ENCODE measurements at places on chromosomes 13 and 19.

- no peak for DNase-seq
Observed at GRCh38 chr13:94312511-94313216, 166.8 kb downstream of the DCT start.

GRCh38 chr19:56477429-56478338 is 539 bp upstream of the ZNF667 start:
- peak; percentile 95 for DNase-seq

- DNase-seq: no peak
Observed at GRCh38 chr13:26653310-26653709, 95.8 kb downstream of the WASF3 start.

- DNase-seq: no peak
Observed at GRCh38 chr19:40672573-40673299, 17.7 kb downstream of the NUMBL start.

GRCh38 chr19:58021541-58022282 is 12.1 kb upstream of the ZSCAN1 start:
- DNase-seq: peak; percentile 90

DNA sequence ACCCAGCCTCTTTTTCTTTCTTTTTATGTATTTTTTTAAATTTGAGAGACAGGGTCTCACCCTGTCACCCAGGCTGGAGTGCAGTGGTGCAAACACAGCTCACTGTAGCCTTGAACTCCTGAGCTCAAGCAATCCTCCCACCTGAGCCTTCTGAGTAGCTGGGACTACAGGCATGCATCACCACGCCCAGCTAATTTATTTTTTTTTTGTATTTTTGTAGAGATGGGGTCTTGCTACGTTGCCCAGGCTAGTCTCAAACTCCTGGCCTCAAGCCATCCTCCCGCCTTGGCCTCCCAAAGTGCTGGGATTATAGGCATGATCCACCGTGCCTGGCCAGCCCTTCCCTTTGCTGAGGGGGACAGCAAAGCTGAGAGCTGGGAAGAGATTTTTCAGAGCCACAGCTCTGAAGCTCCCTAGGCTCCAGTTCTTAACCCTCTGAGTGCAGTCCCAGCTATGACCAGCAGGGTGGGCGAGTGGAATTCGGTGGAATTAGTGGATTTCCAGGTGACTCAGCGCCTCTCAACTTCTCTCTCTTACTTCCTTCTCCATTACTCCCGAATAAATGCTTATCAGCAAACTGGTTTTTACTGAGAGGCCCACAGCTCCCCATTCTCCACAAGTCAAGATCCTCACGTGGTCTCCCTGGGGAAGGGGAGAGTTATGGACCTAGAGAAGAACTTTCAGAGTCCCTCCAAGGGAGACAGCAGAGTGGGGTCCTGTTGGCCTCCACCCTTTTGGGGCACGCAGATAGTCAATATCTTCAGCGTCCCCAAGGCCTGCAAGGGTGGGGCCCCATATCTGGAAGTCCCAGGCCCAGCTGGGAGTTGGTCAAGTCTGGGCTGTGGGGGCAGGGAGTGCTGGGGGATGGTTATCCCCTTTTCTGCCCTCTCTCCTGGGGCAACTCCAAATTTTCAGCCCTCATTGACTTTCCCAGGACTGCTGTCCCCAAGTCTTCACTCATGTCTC is 1.2 kb downstream of the BLVRB start:
- DNase-seq: peak; percentile 86

GRCh38 chr13:25887962-25888655 is 163.7 kb downstream of the SHISA2 start:
- no peak for DNase-seq

DNA sequence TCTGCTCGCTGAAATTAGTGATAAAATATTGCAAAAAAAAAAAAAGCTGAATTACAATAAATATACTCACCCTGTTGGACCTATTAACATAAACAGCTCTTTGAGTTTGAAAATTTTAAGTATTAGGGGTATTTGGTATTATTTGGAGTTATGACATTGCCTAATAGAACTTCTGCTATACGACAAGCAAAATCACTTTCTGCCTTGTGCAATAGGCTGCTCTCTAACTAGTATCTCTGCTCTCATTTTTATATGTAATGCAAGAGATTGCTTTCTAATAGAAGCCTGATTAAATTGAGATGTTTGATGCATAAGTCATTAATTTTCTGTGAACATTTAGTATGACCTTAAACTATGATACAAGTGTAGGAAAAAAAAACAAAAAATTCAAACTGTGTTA is 5.3 kb downstream of the RGS9BP start:
- no peak for DNase-seq

- no peak for DNase-seq
Observed at GRCh38 chr19:43762814-43763213, 8.1 kb upstream of the SMG9 start.

DNA sequence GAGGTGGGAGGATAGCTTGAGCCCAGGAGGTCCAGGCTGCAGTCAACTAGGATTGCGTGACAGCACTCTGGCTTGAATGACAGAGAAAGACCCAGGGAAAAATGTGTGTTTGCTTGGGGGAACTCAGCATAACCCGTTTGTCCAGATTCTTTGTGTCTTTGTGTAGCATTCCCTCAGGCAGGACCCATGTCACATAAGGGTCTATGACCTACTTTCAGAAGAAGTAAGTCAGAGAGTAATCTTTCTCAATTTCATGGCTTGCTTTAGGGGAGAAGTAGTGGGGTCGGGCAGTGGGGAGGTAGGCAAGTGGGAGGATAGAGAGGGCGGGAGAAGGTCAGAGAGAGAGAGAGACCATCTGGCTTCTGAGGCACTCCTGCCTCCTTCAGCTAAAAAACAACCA is 11.9 kb upstream of the PSPC1 start:
- DNase-seq: peak; percentile 56

DNA sequence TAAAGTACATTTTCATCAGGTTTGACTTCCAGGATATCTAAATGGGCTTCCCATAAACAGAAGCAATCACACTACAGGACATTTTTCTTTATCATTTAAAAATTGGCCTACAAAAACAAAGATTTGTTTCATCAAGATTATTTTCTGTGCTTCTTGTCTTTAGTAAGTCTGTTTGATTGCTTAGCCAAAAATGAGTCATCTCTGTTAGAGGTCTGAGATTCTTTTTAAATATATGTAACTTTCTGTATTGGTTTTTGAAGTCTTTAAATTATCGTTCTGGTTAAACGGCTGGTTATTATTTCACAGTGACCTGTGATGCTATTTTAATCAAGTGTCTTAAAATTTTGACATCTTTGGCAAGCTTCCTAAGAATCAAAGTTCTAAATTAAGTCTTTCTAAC is 62.7 kb downstream of the SLITRK1 start:
- DNase-seq: no peak

GRCh38 chr13:38703255-38703654 is 16.4 kb downstream of the FREM2 start:
- no peak for DNase-seq

DNA sequence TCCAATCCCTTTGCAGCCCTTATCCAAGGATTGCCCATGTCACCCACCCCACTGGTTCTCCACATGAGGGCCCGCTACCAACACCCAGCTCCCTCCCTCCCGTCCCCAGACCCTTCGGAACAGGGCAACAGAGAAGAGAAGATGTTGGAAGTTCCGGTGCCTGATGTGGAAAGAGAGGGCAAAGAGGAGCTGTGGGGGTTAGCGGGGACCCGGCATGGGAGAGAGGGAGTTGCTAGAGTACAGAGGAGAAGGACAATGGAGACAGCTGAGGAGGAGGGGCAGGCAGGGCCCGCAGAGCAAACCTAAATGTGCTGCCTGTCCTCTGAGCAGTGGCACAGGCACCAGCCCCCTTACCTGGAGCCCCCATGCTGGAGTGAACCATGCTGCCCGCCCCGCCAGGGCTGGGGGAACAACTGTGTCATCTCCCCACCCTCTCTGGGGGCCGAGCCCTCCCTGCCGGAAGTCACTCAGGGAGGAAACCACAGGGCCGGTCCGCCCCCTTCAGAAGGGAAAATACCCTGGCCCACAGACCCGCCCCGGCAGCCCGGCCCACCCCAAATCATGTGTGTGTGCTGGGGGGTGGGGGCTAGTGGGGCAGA is at the start of gene POU2F2:
Gene POU2F2, minus strand, starts transcription at position 417 of the 599 bp plus-strand sequence. Its CDS starts 35 bp downstream, at position 382.
- no peak for DNase-seq

DNA sequence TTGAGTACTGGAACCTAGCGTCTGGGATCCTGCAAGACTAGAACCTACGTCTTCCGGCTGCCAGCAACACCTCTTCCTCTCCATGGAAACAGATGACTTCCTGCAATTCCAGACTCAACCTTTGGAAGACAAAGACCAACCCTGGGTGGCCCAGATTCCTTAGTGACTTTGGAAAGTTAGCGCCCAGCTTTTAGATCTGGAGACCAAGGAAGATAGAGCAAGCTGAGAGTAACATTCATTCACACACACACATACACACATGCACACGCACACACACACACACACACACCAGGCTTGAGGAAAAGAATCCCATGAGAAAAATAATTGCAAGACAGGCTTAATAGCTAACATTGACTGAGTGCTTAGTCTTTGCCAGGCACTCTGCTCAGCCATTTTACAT is 788.9 kb downstream of the UQCRFS1 start:
- DNase-seq: no peak

DNA sequence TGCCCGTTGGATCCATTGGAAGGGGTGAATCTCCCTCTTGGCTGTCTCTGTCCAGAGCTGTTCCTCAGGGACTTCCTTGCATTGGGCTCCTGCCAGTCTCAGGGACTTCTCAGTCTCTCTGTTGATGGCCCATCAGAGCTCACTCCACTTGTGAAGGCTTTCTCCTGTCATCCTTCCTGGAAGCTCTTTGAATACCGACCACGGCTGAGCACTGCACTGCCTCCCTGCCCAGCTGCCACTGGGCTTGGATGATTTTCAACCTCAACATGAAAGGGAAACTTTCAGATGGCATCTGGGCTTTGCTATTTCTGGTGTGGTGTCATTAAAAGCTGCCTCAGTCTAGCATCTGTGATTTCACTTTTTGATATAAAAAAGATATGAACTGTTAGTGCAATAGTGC is 66.1 kb upstream of the ANKRD10 start:
- no peak for DNase-seq

DNA sequence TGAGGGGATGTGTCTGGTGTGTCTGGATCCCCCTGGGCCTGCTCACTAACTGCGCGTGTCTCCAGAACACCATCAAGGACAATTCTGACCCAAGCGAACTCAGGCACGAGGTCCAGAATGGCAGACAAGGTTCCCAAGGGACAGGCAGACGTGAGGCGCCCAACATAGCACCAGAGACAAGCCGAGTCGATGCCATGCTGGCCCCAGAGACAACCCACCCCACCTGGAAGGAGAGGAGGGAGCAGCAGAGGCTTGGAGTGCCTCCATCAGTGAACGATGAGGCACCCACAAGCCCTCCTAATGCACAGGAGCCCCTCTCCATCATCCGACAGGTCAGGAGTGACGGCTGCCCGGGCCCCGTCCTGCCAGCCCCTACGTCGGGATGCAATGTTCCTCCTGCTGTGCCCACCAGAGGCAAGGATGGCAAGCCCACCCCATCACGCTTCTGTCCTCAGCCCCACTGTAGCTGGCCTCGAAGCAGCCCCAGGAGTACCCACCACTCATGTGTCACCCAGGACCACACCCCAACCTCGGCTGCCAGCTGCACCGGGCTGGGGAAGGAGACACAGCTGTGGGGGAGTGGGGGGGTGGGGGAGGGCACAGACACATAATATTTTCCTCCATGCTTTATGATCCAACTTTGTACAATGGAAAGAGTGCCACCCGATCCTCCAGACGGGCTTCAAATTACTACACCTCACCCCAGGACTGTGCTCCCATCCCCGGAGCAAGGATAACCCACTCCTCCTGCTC is 11.8 kb downstream of the AP3D1 start:
- no peak for DNase-seq

DNA sequence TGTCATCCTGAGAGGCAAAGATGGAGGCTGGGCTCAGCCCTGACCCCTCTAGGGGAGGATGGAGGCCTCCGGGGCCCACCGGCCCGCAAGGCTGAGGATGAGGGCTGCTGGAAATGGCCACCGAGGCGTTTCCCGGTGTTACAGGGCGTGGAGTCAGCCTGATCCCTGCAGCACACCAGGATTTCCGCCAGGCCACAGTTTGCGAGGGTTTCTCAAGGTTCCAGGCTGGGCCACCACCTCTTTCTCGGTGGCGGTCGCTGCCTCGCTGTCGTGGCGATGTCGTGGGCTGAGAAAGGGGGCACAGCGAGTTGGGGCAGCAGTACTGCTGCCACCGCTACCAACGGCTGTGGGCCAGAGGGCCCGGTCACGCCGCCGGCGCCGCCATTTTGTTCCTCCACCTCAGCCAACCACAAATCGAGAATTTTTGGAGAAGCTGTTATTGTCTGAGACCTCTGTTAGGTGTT is at the start of gene CSNK1A1L:
Gene CSNK1A1L, minus strand, starts transcription at position 414 of the 464 bp plus-strand sequence. Its CDS starts 408 bp downstream, at position 6.
- DNase-seq: no peak

DNA sequence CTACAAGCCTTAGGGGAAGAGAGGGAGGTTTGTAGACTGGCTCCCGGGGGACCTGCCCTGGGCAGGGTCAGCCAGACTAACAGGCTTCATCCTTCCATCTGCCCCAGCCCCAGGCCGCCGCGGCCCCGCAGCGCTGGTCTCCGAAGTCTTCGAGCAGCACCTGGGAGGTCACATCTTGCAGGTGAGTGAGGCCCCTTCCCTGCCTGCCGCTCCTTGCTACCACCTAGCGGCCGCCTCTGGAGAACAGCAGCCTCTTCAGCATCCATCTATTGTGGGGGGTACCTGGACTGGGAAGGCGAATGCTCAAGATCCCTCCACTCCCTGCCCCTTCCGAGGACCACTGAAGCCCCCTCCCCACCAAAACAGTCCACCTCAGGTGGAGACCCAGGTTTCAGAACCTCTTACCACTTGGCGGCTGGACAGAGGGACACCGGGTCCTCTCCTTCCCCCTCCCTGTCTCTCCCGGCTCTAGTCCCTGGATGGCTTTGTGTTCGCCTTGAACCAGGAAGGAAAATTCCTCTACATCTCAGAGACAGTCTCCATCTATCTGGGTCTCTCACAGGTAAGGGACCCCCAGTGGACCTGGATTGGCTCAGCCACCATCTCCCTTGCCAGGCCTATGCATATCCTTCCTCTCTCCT is 12.7 kb downstream of the NPAS1 start:
- DNase-seq: peak; percentile 51

GRCh38 chr13:93226623-93227279 is at the start of gene GPC6:
Gene GPC6 (plus strand): TSS chr13:93226807.
- peak; percentile 83 for DNase-seq

DNA sequence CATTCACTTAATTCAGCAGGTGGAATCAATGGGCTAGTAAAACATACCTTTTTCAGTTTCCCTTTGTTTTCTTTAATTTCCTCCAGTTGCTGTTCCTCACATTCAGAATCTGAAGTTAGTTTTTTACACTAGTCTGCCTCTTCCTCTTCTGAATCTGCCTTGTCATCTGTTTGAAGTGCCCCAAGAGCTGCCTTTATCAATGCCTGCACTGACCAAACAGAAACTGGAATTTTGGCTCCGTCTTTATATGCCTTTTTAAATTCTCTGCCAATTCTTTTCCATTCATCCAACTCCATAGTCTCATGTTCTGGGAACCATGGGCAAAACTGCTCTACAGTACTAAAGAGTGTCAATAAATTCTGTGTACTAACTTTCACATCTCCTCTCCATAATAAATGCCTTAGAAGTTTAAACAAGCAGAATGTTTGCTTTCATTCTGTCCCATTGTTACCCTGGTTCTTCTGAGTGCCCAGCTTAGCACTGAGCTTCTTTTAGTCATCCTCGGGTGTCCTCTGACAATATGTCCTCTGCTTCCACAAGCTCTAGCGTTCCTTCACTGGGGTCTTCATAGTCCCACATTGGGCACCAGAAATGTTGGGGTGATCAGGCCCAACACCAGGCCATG is 154.2 kb downstream of the ZNF486 start:
- no peak for DNase-seq

GRCh38 chr19:31058676-31059340 is 290.4 kb downstream of the TSHZ3 start:
- DNase-seq: no peak

Measured in lung (tissue), 17 donors.